Thyroid gland (tissue), 4 donors: ENCODE measurements at places on chromosomes 4 and X. TPM values are rescaled to one million over a fixed set of nuclear protein-coding genes. Genes with fewer than 3 reads are reported as not detected.

DNA sequence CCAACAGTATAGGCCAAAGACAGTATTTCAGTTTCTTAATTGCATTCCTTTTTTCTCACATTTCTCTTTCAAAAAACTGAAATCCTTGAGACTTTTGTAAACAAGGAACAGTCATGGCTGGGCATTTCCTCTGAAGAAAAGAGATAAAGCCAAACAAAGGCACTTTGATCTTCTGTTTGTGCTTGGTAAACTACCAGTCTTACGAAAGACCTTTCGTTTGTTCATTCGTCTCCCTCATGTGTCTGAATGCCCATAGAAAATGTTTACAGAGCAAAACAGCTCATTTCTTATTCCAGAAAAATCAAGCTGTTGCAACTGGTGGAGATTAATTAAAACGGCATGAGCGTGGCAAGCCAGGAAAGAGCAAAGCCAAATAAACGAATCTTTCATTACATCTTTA lies 178.0 kb downstream of the GASK1B start:
- DNase-seq = no peak

GRCh38 chrX:93580634-93581033 lies 92.7 kb downstream of the NAP1L3 start:
- DNase-seq = no peak

DNA sequence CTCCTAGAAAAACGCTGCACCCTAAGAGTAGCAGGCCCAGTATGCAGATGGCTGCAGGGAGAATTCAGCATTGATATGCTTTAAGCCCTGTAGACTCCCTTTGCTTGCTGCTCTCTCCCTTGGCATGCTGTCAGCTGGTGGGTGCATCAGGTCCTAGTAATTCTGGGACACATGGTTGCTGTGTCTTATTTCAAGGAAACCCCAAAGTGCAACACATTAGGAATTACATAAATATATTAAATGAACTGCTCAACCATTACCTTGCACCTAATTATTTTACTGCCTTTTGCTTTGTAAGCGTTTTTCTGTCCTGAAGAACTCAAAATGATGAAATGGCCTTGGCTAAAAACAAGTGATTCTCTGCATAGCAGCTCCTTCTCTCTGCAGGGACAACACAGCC lies 516.3 kb downstream of the ZIC3 start:
- no peak for DNase-seq

DNA sequence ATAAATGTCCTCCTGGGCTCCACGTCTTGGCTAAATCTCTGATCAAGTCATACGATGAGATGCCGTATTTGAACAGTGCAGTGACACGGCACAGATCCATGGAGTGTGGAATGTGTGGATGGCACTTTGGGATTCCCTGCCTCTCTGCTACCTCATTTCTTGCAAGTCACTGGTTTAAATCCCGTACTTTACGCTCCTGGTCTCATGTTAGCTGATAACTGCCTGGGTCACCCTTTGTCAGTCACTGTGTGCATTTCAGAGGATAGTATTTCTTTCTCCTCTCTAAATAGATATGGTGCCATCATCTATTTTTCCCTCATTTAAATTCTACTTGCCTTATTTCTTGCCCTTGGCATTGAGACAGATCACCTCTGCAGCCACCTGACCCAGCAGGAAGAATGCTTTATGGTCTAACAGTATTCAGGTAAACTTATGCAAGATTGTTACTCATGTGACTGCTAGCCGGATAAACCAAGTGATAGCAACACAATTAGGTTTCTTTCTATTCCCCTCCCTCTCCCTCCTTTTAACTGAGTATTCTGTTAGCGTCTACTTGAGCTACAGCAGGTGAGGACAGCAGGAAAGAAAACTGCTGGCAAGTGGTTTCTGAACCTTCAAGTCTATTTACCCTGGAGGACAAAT lies 2.8 kb downstream of the EGF start:
- no peak for DNase-seq

The GABRA4 gene
- total RNA-seq = not detected
